Right cardiac atrium (tissue), 5 donors: ENCODE measurements at places on chromosomes 1 and 21. TPM values are rescaled to one million over a fixed set of nuclear protein-coding genes. Genes with fewer than 3 reads are reported as not detected.
A peak's percentile ranks its signal among the peaks of the same experiment; 100 is the strongest.

- DNase-seq = no peak
Observed at GRCh38 chr1:203548892-203549291, 54.9 kb downstream of the OPTC start.

DNA sequence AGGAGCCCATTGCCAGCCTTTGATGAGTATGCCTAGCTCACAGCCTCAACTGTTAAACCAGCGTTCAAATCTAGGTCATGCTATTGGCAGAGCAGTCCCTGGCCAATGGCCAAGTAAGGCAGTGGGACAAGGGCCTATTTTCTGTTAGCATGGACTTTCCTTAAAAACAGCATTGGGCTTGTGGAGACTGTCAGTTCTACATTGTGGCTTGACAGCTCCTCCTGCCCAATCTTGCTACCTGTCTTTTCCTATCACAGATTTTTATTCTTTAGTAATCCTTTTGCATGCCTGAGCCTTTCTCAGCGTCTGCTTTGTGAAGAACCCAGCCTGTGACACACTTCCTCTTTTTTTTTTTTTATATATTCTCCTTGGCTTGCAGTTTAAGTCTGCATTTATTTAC is 56.4 kb downstream of the DIP2A start:
- DNase-seq = peak; percentile 91

DNA sequence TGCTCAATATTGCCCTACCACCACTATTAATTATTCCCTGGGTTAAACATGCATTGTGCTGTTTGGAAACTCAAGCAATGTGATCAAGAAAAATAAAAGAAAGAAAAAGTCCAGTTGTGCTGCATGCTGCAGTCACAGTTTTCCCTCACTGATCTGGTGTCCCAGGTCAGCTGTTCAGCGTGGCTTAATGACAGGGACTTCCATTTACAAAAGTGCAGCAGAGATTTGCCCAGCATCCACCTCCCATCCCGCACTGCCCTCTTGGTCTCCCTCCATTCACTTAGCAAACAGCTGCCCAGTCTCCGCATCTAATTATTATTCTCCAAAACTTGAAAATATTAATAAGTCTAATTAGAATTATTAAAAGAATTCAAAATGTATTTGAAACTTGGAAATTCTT is 2.0 kb upstream of the OR2T4 start:
- DNase-seq = no peak

GRCh38 chr1:103541431-103541830 is 15.9 kb downstream of the RNPC3 start:
- DNase-seq = no peak

DNA sequence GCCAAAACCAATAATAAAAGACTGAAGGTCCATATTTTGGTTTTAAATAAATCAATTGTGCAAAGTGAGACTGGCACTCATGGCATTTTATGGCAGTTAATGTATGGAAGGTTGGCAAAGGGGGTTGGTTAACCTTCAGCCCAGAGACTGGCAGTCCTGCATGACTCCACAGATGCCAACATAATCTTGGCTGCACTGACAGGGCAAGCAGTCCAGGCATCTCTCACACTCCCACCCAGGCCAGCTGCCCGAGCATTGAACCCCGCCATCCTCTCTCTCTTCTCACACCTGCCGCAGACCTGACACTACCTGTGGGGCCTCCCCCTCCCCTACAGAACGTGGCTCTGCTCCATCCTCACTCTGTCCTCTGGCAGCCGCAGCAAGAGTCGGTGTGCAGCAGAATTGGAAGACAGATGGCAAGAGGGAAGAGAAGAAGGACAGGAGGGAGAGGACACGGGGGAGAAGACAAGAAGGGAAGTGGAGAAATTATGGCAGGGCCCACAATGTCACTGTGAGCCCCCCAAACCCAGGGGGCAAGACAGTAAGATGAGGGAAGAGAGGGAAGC is 43.7 kb downstream of the ITPKB start:
- no peak for DNase-seq

DNA sequence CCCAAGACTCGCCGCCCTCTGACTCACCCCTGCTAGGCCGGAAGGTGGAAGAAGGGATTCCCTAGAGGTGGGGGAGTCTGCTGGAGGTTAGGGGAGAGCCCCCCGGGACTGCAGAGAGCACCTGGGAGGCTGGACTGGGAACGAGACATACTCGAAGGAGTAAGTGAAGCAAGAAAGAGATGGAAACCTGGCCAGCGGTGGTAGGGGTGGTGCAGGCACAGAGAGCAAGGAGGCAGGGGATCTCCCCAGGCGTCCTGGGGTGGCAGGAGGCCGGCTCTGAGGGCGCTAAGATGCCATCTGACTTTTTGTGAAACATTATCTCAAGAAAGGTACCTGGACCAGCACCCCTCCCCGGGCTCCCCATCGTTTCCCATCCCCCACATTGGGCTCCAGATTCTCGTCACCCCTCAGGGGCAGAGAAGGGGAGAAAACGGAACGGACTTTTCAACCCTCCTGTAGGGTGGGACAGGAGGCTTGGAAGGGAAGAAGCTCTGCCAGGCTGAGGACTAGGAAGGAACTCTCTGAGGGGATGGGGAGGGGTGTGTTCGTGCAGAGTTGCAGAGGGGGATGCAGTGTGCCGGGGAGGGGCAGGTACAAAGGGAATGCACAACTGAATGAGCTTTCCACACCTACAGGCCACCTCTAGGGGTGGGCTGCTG is 708 bp downstream of the CHRNB2 start:
- DNase-seq = no peak

The VHLL gene
- total RNA-seq = not detected

DNA sequence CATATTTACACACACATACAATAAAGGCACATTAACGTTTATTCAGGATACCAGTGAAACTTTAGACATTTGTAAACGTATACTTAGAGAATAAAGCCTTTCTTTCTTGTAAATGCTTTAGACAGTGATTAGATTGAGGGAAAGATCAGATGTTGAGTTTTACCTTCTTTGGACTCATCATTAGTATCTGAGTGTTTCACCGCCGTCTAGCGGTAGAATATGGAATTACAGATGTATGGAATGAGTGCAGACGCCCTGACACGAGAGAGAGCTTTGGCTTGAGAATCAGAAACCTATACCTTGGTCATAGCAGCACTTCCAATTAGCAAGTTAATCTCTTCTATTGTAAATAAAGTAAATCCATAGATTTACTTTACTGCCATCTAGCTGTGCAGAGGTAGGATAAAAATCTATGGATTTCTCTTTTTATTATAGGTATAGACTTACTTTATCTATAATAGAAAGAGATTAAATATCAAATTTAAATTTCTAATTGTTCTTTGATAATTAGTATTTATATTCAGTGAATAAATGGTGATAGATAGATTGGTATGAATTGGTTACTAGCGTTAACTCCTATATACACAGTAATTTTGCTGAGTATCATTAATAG is 12.6 kb downstream of the FLG2 start:
- DNase-seq = no peak

GRCh38 chr21:34603002-34603709 is 11.8 kb downstream of the RCAN1 start:
- peak; percentile 92 for DNase-seq

- DNase-seq = no peak
Observed at GRCh38 chr1:109398343-109399225, 866 bp upstream of the SORT1 start.

- DNase-seq = peak; percentile 23
Observed at GRCh38 chr1:167401260-167401873, 117.0 kb downstream of the CD247 start.

The LCE1D gene
- total RNA-seq = not detected

DNA sequence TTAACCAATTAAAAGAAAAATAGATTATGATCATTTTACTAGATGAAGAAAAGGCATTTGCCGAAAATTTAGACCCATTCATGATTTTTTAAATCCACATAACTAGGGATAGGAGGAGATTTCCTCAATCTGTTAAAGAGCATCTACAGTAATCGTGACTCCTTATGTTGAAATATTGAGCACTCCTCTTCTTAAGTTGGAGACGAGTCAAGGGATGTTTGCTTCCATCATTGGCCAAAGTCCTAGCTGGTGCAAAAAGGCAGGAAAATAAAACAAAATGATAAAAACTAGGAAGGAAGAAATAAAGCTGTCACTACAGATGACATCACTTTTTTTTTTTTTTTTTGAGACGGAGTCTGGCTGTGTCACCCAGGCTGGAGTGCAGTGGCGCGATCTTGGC is 245.6 kb upstream of the KAZN start:
- DNase-seq = no peak

DNA sequence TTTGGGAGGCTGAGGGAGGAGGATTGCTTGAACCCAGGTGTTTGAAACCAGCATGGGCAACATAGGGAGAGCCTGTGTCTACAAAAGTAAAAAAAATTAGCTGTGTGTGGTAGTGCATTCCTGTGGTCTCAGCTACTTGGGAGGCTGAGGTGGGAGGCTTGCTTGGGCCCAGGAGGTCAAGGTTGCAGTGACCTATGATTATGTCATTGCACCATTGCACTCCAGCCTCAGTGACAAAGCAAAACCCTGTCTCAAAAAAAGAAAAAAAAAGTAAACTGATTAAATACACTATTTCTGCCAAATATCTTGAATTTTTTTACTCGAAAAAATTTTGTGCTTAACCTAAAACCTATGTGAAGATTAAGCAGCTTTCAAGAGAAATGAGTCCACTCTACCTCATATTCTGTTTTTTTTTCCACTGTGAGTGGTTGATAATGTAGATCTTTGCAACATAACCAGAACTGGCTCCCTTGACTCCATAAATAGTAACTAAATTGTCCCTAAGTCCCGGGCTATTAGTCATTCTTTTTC is 19.4 kb upstream of the ZNF281 start:
- no peak for DNase-seq

GRCh38 chr21:45385549-45386050 is 19.4 kb upstream of the COL18A1 start:
- DNase-seq = peak; percentile 46

The CACNA1S gene
- total RNA-seq = 0.09 TPM

DNA sequence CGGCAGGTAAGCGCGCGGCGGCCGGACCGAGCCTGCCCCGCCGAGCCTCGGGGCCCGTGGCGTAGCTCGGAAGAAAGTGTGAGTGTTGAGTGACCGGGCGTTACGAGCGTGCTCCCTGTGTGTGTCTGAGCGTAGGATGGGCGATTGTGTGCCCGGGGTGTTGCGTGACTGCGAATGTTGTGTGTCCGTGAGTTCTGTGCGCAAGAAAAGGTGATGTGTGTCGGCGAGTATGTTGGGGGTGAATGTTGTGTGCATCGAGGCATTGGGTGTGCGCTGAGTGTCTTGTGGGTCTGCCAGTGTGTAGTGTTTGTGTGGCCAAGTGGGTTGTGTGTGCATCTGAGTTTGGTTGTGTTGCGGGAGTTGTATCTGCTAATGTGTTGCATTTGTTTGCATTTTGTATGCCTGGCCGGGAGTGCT is 398 bp downstream of the PTPRU start:
- no peak for DNase-seq

The FRRS1 gene
- total RNA-seq = 6.3 TPM
